Immature natural killer cell (primary cell): ENCODE measurements at places on chromosomes 2 and 18.

DNA sequence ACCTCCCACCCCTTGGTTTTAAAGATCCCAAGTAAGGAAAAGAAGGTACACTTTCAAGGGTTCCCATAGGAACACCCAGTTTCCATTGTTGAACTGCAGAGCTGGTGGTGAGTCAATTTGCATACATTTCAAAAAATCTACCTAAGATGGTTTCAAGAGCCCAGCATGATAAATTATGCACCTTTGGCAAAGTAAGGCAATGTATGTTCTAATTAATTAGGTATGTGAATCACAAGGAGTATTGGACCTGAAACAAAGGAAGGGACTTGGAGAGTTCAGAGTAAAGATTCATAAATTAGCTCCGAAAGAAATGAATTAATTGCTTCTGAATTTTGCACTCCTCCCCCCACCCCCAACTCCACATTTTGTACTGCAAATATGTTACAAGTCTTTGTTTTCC lies 459.7 kb downstream of the LRATD1 start:
- DNase-seq, result no peak

- no peak for DNase-seq
Measured at GRCh38 chr2:239569401-239570090, 168.7 kb upstream of the HDAC4 start.

- peak; percentile 31 for DNase-seq
Measured at GRCh38 chr2:160367887-160368286, 125.7 kb downstream of the RBMS1 start.

DNA sequence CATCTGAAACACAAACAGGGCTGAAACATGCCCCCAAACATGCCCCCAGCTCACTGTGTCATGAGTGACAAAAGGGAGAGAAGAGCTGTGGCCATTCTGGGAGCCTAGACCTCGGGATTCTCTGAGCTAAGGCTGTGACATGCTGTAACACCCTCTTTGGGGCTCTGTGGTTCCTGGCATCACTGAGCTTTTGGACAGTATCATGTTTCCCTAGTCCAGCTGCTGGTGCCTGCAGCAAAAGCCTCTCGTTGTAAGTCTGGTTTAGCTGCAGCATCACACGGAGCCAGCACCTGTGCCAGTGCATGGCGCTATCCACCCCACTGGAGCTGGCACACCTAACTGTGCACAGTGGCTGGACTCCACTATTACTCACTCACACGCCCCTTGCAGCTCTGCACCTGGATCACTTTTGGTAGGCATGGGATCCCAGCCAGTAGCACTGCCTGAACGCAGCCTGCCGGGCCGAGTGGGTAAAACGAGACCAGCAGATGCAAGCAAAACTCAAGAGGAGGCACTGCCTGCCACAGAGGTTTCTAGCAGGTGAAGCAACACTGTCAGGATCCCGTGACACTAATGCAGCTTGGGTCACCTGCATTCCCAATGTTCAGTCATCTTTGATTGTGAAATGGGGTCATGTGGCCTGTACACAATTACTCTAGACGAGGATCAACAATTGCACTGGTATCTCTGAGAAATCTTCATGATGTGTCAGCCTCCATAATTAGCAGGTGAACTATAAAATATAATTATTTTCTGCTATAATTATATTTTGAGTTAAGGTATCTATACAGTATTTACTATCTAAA lies 547.2 kb downstream of the ZNF804A start:
- DNase-seq, result no peak

DNA sequence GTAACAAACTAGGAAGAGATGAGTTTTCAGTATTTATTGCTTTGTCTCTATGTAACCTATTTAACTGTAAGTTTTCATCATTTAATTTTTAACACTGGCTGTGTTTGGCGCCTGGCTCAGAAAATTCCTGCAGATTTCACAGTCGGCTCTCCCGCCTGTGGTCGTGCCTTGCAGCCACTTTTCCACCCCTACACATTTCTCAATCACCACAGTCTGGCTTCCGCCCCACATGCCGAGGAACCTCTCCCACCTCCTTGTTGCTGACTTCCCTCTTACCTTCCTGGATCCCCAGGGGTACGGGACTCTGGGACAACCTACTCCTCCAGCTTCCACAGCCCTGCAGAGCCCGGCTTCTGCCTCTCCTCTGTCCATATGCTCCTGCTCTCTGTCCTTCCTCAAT lies 41.6 kb upstream of the MGAT4A start:
- no peak for DNase-seq
